KG1 (cell line): ENCODE measurements at places on chromosomes 3 and 15.

- DNase-seq = no peak
Measured at GRCh38 chr15:40340740-40341400, at the start of gene CCDC9B. CCDC9B (minus strand) TSS chr15:40340939; CDS start chr15:40340819, 120 bp downstream.

GRCh38 chr3:40550167-40550566, 25.4 kb downstream of the ZNF621 start:
- DNase-seq = no peak

- no peak for DNase-seq
Measured at GRCh38 chr3:177427540-177427939, 230.3 kb upstream of the TBL1XR1 start.

DNA sequence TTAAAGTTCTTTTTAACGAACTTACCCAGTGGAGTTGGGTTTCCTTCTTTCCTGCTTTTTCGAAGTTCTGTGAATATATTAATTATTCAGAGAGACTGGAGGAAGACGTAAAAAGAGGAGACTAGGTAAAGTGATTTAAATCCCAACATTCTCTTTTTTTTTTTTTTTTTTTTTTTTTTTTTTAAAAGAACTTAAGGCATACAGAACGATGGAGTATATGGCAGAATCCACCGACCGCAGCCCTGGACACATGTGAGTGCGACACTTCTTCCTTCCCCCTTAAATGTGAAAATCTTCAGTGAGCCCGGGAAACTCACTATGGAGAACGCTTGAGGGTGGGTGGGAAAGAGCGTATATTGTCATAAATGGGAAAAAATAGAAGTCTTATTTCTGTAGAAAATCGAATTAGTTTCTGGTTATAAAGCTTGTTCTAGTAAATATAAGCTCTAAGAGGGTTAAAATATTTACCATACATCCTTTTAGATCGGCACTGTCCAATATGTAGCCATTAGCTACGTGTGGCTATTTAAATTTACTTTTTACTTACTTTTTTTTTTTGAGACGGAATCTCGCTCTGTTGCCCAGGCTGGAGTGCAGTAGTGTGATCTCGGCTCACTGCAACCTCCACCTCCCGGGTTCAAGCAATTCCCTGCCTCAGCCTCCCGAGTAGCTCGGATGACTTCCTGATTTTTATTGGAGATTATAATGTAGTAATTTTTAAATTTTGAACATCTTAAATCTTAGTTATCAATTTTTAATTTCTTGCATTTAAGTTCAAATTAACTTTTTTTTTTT, 892 bp downstream of the NMD3 start:
- peak; percentile 12 for DNase-seq

- DNase-seq = no peak
Measured at GRCh38 chr15:35430301-35430700, 115.7 kb downstream of the DPH6 start.
